H1 (cell line): ENCODE measurements at places on chromosomes 6 and 20. TPM values are rescaled to one million over a fixed set of nuclear protein-coding genes. Genes with fewer than 3 reads are reported as not detected.
A peak's percentile ranks its signal among the peaks of the same experiment; 100 is the strongest.

- peaks cover 3% of the 10 kb centered on the region for H3K4me1 ChIP-seq
- H3K36me3 ChIP-seq, result no peaks in the 10 kb centered on the region
- no peak overlapping the region for H3K27ac ChIP-seq
- no peak for DNase-seq
- H3K4me3 ChIP-seq, result no peak overlapping the region
- H3K27me3 ChIP-seq, result no peaks in the 10 kb centered on the region
Measured at GRCh38 chr6:68572975-68573374, 62.1 kb upstream of the ADGRB3 start.

DNA sequence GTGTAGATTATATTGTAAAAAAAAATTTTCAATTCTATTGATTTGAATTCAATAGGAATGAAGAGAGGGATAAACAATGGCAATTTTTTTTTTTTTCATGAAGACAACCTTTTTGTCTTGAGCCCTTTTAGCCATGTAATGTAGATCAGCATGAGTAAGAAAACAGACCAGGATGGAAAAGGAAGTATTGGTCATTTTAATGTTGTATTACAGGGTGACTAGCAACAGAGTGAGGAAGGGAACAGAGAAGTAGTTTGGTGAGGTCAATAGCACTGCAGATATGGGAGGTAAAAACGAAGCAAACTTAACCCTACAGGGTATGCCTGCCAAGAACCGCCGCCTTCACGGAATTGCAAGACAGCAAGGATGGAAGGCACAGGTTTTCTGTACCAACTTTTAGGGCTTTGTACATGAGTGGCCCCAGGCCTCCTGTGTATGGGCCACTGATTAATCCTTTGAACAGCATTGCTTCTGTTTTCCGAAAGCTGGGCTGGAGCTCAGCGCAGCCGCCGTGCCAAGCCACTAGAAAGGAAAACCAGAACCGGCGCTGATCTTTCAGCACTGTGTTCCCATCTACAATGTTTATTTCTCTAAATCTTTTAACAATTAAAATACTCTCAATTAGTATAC lies 383.7 kb downstream of the CENPW start:
- H3K27me3 ChIP-seq, result no peaks in the 10 kb centered on the region
- H3K4me3 ChIP-seq, result no peak overlapping the region
- H3K27ac ChIP-seq, result no peak overlapping the region

- H3K4me3 ChIP-seq, result no peak overlapping the region
- no peaks in the 10 kb centered on the region for H3K36me3 ChIP-seq
- no peaks in the 10 kb centered on the region for H3K4me1 ChIP-seq
- no peaks in the 10 kb centered on the region for H3K27me3 ChIP-seq
Measured at GRCh38 chr20:10984913-10985312, 311.1 kb upstream of the JAG1 start.

SCRT2 gene
- total RNA-seq, result 0.27 and 0.34 TPM in 2 replicates

GRCh38 chr6:32369660-32370059 lies 2.0 kb downstream of the TSBP1 start:
- H3K27ac ChIP-seq, result no peak overlapping the region
- no peaks in the 10 kb centered on the region for H3K4me1 ChIP-seq
- H3K27me3 ChIP-seq, result no peaks in the 10 kb centered on the region
- DNase-seq, result no peak

DNA sequence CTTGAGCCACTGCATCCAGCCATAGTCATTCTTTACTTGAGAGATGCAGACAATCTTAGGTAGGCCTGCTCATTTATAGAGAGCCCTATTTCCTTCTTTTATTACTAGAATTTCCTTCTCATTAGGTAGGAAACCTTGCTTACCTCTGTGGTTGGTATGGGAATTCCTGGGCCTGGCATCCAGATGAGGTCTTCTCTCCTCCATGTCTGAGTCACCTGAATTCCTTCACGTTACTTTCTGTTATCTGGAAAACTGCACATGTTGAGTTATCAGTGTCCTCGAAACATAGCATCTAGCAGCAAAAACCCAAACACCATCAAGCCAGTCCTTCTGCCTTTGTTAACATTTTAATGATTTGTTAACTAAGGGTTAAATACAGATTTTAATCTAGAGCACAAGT lies 2.2 kb downstream of the ZNFX1 start:
- H3K27me3 ChIP-seq, result peaks cover 1% of the 10 kb centered on the region
- no peak for DNase-seq
- H3K4me3 ChIP-seq, result no peak overlapping the region
- no peaks in the 10 kb centered on the region for H3K4me1 ChIP-seq

PABPC1L gene
- 60.9 and 61.1 TPM in 2 replicates for total RNA-seq

- DNase-seq, result no peak
- H3K4me1 ChIP-seq, result peaks cover 7% of the 10 kb centered on the region; the same call in 1 of the 2 replicates
- H3K27me3 ChIP-seq, result no peaks in the 10 kb centered on the region
- no peaks in the 10 kb centered on the region for H3K36me3 ChIP-seq
- H3K4me3 ChIP-seq, result no peak overlapping the region
Measured at GRCh38 chr20:25296094-25297093, 48.5 kb downstream of the PYGB start.

GRCh38 chr6:31676322-31676903 lies 4.5 kb downstream of the LY6G5C start:
- H3K36me3 ChIP-seq, result peaks cover 9% of the 10 kb centered on the region; the same call in 1 of the 2 replicates
- peaks cover under 1% of the 10 kb centered on the region; the same call in 1 of the 2 replicates for H3K27me3 ChIP-seq
- no peak overlapping the region for H3K4me3 ChIP-seq
- peaks cover 7% of the 10 kb centered on the region for H3K4me1 ChIP-seq
- no peak for DNase-seq

- DNase-seq, result no peak
- no peaks in the 10 kb centered on the region for H3K27me3 ChIP-seq
- peaks cover 5% of the 10 kb centered on the region; the same call in 1 of the 2 replicates for H3K4me1 ChIP-seq
Measured at GRCh38 chr6:166485651-166486535, 100.6 kb downstream of the RAMACL start.

CTAGE9 gene
- not detected in 2 replicates for total RNA-seq

DNA sequence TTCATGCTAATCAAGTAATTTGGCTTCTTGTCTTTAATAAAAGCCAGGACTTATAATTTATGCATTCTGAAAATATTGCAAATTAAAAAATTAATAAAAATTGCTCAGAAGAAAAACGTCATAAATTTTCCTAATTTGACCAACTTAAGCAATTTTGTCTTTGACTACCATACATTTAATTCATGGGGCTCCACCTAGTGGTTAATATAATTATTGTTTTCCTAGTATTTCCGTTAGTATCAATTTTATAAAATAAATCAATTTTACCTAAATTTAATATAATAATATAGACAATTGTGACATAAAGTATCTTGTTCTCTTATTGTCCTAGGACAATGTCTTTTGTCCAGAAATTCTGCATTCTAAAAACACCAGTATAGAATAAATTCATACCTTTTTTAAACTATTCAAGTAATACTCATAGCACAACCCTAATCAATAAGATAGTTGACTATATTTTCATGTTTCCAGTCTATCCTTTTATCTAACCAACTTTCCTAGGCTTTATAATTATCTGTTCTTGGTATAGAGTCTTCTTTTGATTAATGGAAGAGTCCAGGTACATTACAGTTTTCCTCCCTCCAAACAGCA lies 319.9 kb downstream of the TRDN start:
- H3K27me3 ChIP-seq, result no peaks in the 10 kb centered on the region
- no peaks in the 10 kb centered on the region for H3K4me1 ChIP-seq
- no peak for DNase-seq
- no peak overlapping the region for H3K4me3 ChIP-seq
- no peaks in the 10 kb centered on the region for H3K36me3 ChIP-seq

DAAM2 gene
- total RNA-seq, result 2.9 TPM in 2 replicates

SNAP91 gene
- 1.0 and 1.5 TPM in 2 replicates for total RNA-seq

DNA sequence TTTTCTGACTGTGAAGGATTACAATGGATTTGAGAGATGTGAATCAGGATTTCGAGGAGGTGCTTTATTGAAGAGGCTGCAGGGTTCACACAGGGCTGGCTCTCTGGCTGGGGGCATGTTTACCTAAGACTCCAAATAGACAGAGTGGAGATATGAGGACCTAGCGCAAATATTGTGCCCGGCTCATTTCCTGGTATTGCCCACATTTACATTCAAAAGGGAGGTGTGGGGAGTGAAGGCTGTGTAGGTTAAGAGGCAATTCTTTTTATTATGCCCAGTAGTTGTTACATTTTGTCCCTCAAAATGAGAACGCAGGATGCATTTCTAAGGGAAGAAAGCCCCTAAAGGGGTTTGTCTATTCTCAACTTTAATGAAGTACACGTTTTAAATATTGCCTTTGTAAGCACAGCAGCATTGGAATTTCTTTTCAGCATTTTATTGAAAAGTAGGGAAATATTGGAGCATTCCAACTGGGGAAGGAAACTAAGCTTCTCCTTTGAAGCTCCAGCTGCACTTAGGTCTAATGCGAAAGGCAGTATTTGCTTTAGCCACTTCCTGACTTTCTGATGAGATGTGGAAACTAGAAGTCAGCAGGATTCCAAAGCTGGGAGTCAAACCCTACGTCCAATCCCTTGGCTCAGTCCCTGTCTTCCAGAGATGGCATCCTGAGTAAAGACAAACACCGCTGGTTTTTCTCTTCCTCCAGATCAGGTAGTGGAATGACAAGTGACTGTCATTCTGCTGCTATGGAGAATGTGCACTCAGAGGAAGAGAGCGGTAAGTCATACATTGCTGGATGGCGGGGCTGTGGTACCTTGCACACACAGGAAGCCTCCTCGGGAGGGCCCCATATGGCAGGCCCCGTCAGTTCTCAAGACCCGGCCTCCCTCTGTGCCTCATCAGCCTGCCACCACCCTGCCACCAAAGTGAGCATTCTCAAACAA lies 70.7 kb downstream of the MYB start:
- peaks cover 4% of the 10 kb centered on the region for H3K4me1 ChIP-seq
- H3K27me3 ChIP-seq, result no peaks in the 10 kb centered on the region
- H3K36me3 ChIP-seq, result no peaks in the 10 kb centered on the region
- DNase-seq, result no peak
- 0 out of 2 replicates have a peak overlapping the region, but pooled peaks have one; percentile 11 for H3K27ac ChIP-seq
- no peak overlapping the region for H3K4me3 ChIP-seq

GRCh38 chr6:144148886-144149285 lies 1.4 kb upstream of the STX11 start:
- no peak overlapping the region for H3K4me3 ChIP-seq
- H3K27me3 ChIP-seq, result peaks cover 1% of the 10 kb centered on the region
- H3K36me3 ChIP-seq, result no peaks in the 10 kb centered on the region
- no peak for DNase-seq
- no peak overlapping the region for H3K27ac ChIP-seq
